NCI-H1105 (cell line): ENCODE measurements at places on chromosomes 7 and 10.

DNA sequence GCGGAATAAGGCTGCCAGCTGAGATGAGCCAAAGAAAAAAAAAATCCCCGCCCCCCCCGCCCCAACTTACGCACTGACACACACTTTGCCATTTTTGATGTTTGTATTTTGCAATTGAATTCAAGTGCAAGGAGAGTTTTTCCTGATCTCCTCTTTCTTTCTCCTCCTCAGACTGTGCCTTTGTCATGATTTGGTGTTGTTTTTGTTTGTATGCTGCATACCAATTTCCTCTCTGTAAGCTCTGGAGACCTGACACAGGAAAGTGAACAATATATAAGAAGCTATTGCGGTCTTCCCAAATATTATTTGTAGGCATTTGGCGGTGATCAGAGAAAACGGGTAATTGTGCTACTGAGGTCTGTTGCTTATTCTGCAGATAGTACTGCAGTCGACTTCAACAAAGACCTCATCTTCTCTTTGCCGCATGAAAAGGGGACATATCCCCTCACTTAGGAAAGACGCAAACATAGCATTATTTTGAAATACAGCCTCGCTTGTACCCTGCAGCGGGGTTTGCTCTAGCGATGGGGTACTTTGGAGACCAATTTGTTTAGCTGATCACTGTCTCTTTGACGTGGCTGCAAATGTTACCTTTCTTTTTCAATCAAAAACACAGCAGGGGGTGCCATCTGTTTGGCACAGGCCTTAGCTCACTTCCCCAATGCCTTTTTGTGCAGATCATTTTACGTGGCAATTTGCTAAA is 206.6 kb downstream of the SKAP2 start:
- DNase-seq = peak; percentile 42

DNA sequence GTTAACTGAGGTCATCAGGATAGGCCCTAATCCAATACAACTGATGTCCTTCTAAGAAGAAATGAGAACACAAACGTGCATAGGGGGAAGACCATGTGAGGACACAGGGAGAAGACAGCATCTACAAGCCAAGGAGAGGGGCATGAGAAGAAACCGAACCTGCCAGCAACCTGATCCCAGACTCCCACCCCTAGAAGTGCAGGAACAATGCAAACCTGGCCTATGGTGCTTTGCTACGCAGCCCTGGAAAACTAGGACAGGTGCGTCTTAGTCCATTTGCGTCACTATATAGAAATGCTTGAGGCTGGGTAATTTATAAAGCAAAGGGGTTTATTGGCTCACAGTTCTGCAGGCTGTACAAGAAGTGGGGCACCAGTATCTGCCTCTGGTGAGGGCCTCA is 322.6 kb upstream of the ZNF32 start:
- DNase-seq = no peak

DNA sequence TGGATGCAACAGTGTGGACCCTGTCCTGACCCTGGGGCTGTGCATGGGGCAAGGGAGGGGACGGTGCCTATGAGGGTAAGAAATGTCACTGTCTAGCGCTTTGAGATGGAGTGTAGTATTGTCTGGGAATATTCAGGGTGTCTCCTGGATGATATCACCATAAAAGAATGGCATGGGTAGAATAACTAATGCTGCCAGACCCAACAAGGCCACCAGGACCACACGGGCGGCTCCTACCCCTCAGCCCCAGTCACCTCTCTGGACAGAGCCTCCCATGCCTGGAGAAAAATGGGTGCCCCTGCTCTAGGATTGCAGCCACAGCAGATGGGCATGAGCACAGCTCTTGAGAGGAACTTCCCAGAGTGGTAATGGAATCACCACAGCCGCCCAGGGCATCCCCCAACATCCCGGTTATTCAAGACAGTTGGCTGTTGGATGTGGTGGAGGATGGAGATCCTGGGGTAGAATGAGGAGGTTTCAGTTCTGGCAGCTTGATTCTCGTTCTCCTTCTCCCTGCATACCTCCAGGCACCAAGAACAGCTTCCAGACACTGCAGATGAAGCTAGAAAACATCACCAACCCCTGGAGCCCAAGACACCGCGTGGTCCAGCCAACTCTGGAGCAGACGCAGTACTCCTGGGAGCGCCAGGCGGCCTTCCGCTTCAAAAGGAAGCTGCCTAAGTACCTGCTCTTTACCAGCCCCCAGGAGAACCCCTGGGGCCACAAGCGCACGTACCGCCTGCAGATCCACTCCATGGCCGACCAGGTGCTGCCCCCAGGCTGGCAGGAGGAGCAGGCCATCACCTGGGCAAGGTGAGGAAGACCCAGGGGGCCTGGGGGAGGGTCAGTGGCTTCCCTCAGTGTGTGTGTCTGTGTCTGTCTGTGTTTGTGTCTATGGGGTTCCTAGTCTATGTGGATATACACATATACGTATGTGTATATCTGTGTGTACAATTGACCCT is 6.2 kb downstream of the AOC1 start:
- DNase-seq = no peak

- no peak for DNase-seq
Observed at GRCh38 chr7:70881167-70881847, 250.6 kb upstream of the GALNT17 start.

- no peak for DNase-seq
Observed at GRCh38 chr7:142431491-142431890, 173.6 kb upstream of the PRSS58 start.

GRCh38 chr7:1514995-1515401 is 10.8 kb upstream of the INTS1 start:
- no peak for DNase-seq

- no peak for DNase-seq
Observed at GRCh38 chr10:119039161-119039560, 9.6 kb downstream of the NANOS1 start.

GRCh38 chr10:86439544-86439943 is 72.9 kb upstream of the GRID1 start:
- no peak for DNase-seq

- DNase-seq = no peak
Observed at GRCh38 chr7:54546081-54546985, 4.2 kb downstream of the VSTM2A start.
